HT1080 (cell line): ENCODE measurements at places on chromosomes 6 and 20. TPM values are rescaled to one million over a fixed set of nuclear protein-coding genes. Genes with fewer than 3 reads are reported as not detected.

- no peak for DNase-seq
These were observed 3.9 kb upstream of the NECAB3 start for GRCh38 chr20:33677991-33678702.

GRCh38 chr6:13615792-13616120 lies 621 bp downstream of the NOL7 start:
- peak; percentile 16 for DNase-seq

- DNase-seq: no peak
These were observed 121.4 kb upstream of the ADGRF1 start for GRCh38 chr6:47163536-47163935.

GRCh38 chr6:69825904-69826303 lies 29.1 kb upstream of the LMBRD1 start:
- DNase-seq: no peak

- DNase-seq: peak; percentile 34
These were observed 24.2 kb upstream of the TMX4 start for GRCh38 chr20:8043687-8044282.

DNA sequence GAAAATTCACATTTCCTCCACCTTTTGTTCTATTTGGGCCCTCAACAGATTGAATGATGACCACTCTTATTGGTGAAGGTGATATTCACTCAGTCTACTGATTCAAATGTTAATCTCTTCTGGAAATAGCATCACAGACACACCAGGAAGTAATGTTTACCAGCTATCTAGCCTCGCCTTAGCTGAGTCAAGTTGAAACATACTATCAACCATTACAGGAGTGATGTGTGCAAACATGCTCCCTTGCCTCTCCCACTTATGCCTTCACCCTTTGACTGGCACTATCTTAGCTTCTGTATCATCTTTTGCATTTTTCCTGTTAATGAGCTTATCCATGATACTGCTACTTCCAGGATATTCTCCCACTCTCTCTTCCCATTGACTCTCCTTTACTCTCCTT lies 191.9 kb downstream of the CENPW start:
- no peak for DNase-seq

- no peak for DNase-seq
These were observed 76.7 kb upstream of the FABP7 start for GRCh38 chr6:122702841-122703240.

- no peak for DNase-seq
These were observed 31.1 kb downstream of the VSTM2L start for GRCh38 chr20:37933786-37934633.

The MED20 gene
- total RNA-seq: 23.7 and 24.2 TPM in 2 replicates

The GGTLC1 gene
- total RNA-seq: not detected in 2 replicates

The TMEM200A gene
- total RNA-seq: 21.3 and 23.2 TPM in 2 replicates

The COL19A1 gene
- 0.07 TPM in 1 of 2 replicates, not detected in the other for total RNA-seq

The ELOVL4 gene
- 0.47 and 0.66 TPM in 2 replicates for total RNA-seq

The SFT2D1 gene
- 49.7 and 67.1 TPM in 2 replicates for total RNA-seq
